ENCODE measurements at places on chromosomes 4 and X. TPM values are rescaled to one million over a fixed set of nuclear protein-coding genes. Genes with fewer than 3 reads are reported as not detected.

- DNase-seq: no peak
Measured at GRCh38 chrX:121258545-121258944, 211.1 kb downstream of the GLUD2 start.

Gene SOWAHB
- total RNA-seq: not detected

Gene SHROOM2
- total RNA-seq: 1.1 TPM

DNA sequence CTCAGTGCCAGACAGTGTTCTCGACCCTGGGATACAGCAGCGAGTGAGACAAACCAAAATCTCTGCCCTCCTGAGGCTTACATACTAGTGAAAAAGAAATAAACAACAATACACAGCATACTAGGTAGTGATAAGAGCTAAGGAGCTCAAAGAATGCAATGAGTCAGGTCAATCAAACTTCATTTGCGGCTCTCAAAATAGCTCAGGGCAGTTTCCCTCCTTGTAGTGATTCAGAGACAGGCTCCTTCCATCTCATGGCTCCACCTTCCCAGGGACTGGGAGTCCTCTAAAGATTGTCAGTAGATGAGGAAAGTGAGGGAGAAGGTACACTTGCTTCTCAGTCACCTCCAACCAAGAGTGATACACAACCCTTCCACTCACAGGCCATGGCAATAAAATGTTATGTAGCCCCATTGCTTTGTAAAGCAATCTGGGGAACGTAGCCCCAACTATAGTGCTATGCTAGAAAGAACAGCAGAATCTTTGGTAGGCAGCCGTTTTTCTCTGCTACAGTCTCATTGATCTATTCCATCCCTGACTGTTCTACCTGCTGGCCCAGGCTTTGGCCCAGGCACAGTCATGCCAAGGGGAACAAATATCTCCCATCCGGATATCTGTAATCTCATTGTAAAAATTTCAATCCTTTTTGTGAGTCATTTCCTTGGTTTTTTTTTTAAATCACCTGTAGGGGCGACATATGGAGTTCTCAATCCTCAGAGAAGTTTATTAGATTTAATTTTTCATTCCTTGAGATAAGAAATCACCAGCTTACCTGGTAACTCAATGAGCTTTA is 183.1 kb upstream of the S100G start:
- no peak for DNase-seq

Gene HS3ST1
- 0.94 TPM for total RNA-seq

- no peak for DNase-seq
Measured at GRCh38 chrX:1491851-1492349, 39.2 kb upstream of the ASMTL start.

Gene VCX3B
- total RNA-seq: not detected

GRCh38 chrX:55794405-55794804 is 76.9 kb downstream of the RRAGB start:
- DNase-seq: no peak

- DNase-seq: no peak
Measured at GRCh38 chrX:125654501-125654900, 334.8 kb downstream of the TEX13C start.

DNA sequence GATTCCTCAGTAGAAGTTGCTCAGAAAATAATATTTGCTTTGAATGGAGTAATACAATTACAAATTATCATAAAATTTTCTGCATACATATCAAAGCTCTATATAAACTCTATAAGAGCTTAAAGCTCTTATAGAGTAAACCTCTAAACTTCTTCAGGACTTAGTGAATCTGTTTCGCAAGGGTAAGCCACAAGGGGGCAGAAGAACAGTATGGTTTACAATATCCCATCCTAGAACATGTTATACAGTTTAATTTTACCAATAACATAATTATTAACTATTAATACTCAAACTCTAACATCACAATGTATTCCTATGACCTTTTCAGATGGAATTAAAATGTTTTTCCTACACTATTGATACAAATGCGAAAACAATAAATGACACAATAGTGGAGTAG is 33.8 kb upstream of the SPANXN1 start:
- no peak for DNase-seq

Gene FAM120C
- 5.6 TPM for total RNA-seq

Gene RASSF6
- total RNA-seq: not detected

DNA sequence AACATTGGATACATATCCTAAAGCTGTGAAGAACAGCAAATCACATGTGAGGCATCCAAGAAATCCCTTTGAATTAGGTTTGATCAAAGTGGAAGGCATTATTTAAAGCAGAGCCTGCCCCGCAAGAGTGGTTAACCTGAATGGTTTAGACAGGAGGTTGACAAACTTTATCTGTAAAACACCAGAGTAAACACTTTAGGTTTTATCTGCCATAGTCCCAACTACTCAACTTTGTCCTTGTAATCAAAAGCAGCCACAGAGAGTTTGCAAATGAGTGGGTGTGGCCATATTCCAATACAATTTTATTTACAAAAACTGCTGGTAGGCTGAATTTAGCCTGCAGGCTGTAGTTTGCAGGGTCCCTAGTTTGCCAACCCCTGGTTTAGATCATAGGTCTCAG is 25.2 kb upstream of the FGFBP2 start:
- no peak for DNase-seq

DNA sequence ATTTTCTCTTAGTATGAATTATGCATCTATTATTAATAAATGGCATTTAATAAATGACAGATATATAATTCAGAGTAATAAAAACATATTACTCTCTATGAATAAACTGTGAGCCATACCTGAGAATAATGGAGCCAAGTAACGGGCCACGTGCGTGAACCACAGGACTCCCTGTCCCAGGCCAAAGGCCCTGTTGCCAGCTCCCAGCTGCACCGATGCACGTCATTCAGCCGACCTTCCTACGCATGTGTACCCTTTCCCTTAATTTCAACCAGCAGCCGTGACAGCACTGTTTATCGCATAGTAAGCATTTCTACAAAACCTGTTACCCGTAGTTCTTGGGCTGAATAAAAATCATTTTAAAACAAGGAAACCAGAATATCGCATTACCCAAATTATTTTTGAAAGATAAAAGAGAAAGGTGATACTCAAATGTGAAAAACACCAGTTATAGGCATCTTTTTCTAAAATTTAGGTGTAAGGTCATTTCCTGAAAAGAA is 827.2 kb upstream of the FRG1 start:
- DNase-seq: no peak

DNA sequence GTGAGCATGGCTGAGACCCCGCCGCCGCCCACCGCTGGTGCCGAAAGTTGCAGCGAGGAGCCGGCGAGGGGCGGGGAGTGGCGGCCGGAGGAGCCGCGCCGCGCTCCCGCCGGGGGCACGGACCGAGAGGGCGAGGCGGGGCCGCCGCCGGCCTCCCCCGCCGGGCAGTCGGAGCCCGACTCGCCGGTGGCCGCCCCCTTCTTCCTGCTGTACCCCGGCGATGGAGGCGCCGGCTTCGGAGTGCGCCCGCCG is 16.5 kb downstream of the UTP3 start:
- DNase-seq: no peak

GRCh38 chr4:11914406-11914805 is 485.7 kb upstream of the HS3ST1 start:
- DNase-seq: no peak

Gene NSUN7
- 0.40 TPM for total RNA-seq

- DNase-seq: no peak
Measured at GRCh38 chr4:52091801-52092200, 40.7 kb downstream of the SPATA18 start.

Gene CNKSR2
- 0.55 TPM for total RNA-seq

DNA sequence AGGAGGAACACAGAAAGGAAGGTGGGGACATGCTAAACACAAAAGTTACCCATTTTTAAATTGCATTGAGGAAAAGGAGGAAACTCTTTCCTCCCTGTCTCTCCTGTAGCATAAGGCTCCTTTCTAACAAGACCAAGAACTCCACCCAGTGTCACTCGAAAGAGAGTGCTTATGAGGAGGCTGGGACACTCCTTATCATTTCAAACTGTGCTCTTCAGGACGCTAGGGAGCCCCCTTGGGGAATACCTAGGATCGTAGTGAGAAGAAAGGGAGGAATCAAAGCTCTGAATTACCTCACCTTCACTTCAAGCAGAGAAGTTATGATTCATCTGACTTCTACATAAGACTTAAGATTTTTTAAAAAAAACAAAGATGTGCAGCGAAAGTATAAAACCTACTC is 65.5 kb downstream of the F9 start:
- DNase-seq: no peak

- DNase-seq: no peak
Measured at GRCh38 chr4:140138428-140138827, 15.6 kb downstream of the MAML3 start.

GRCh38 chr4:47167081-47168035 is 136.0 kb downstream of the GABRB1 start:
- DNase-seq: no peak

DNA sequence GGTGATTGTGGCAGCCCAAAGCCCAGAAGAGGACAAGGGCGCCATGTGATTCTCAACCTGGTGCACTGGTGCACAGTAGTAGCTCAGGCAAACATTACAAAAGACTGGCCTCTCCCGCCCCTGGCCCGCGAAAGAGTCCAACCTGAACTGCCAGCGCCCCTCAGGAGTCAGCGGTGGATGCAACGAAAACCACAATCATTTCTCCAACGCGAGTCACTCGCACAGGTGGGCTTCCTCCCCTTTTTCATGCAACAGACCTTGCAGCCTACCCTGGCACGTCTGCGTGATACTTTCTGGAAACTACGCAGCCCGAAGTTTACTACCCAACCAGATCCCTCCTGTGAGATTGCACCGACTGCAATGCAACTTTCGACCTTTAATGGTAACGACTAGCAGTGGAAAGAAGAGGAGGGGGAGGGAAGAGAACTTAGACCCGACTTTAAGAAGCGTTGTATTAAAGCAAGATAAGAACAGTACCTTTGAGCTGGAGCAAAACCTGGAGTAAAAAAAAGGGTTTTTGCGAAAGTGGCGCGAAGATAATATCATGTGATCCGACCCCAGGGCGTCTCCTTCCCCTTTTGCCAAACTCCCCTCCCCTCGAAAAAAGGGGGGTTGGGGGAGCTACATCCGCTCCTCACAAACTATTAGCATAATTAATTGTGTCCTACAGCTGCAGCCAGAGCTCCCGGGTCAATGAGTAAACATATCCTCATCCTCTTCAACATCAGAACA is 63.3 kb upstream of the CCDC160 start:
- no peak for DNase-seq

GRCh38 chrX:33207056-33207455 is 4.3 kb downstream of the DMD start:
- DNase-seq: no peak

DNA sequence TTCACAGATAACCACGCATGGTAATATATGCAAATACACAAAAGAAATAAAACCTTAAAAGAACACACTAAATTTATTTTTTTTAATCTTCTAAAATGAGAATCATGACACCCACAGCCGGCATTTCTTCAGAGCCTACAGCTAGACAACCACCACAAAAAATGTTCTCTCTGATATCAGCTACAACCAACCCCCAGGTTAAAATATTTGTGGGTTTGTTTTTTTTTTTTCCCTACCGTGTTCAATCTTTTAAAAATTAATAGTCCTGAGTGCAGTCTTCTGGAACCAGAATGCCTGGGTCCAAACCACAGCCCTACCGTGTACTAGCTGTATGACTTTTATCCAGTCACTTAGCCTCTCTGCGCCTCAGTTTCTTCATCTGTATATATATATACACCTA is 36.0 kb downstream of the MAML3 start:
- no peak for DNase-seq

Gene CHRDL1
- total RNA-seq: 4.4 TPM

Gene SOD3
- total RNA-seq: 69.8 TPM

Gene ANOS1
- total RNA-seq: 5.8 TPM

DNA sequence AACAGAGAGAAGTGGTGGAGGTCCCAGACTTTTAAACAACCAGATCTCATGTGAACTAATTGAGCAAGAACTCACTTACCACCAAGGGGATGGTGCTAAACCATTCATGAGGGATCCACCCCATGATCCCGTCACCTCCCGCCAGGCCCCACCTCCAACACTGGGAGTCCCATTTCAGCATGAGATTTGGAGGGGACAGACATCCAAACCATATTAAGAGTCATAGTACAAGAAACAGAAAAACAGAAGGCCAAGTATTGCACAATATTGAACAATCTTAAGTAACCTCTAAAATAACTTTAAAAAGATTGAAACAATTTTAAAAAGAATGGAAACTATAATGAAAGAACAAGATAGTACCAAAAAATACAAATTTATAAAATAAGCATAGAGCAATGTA is 110.0 kb downstream of the CBR4 start:
- DNase-seq: peak; percentile 68

Gene NWD2
- not detected for total RNA-seq

- DNase-seq: no peak
Measured at GRCh38 chr4:91035276-91035675, 908.1 kb downstream of the CCSER1 start.

All from left ventricle myocardium superior (tissue), 1 donor.